ENCODE measurements at places on chromosomes 7 and 10.

DNA sequence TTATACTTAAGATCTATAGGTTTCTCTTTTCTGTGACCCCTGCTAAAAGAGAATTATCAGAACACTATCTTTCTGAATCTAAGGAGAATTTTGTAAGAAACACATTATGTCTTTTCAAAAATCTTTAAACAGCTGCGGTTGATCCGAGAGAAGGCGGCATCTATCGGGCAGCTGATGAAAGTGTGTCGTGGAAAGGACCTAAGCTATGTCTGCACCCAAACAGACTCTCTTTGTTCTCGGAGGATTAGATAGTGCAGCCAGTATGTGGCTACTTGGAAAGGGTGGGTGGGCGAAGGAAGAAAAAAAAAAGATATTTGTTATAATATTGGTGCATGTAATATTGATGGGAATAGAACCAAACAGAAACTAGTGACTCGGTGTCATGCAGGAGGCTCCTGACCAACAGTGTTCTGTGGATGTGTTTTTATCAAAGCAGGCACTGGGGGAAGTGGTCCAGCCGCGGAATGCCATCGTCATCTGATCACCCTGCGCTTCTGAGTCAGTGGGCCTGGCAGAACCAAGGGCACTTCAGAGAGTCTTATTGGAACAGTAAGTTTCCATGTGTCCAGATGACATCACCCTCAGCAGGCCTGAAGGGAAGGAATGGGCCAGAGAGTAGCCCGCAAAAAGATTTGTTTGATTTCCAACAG, 509.7 kb upstream of the AKR1E2 start:
- no peak for DNase-seq

DNA sequence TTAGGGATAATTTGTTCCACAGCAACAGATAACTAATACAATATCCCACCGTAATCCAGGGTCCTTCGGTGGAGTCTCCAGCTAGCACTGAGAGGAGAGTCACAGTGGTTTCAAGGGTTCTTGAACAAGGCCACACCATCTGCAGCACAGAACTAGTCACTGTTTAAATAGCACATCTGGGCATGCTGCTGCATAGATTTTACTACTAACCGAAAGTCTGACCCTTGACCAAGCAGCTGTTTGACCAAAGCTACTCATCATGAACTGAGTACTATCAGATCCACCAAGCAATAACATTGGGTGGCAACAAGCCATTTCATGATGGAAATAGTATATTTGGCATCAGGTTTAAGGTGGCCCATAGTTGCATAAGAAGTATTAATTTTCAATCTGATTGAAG, 53.2 kb downstream of the ANKMY2 start:
- no peak for DNase-seq

DNA sequence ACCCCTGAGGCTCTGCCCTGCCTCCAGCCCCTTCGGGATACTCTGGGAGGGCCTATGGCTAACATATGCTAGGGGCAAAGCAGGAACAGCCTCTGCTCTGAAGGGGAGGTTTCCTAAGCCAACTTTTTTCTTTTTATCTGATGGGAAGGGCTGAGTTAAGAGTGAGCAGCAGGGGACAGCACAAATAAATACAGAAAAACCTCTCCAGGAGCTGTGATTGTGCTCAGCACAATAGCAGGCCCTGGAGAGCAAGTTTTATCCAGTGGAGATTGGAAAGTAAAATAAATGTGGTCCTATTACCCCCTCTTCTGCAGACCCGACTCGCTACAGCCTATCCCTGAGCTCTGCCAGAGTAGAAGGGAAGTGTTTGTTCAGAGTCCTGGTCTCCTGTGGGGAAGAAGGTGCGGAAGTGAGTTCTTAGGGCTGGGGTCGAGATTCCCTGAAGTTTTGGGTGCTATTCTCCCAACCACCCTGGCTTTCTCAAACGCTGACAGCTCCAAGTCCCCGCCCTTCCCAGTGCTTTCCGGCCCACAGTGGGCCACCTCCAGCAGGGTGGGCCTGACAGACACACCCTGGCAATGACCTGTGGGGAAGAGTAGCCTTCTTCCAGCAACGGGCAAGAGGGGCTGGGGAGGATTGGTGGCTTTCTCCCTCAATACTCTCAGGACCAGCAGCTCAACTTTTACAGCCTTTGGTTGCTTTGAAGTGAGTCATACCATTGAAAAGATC, 23.0 kb upstream of the AFAP1L2 start:
- no peak for DNase-seq

DNA sequence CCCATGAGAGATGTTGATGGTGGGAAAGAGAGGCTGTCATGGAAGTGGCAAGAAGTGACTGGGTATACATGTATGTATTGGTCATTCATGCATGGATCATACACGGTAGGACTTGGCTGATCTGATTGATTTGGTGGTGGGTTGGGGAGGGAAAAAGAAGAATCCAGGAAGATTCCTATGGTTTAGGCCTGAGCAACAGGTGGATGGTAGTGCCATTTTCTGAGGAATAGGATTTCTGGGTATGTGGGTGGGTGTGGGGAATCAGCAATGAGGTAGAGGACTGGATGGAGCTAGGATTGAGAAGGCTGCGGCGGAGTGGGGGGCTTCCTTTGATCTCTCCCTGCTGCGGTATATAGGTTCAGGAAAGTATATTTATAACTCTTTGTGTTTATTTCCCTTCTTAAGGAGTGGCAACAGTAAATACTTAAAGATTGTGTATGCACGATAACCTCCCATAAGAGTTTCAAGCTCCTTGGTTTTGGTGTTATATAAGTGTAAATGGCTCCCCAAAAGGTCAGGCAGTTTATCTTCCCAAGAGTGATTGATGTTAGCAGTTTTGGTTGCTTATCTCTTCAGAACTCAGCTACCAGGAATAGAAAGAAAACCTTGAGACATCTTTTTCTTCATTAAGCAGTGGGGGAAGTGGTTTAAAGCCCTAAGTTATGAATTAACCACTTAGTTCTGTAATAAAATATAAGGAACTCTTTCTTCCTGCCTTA, 100.1 kb downstream of the LSMEM1 start:
- DNase-seq: no peak

DNA sequence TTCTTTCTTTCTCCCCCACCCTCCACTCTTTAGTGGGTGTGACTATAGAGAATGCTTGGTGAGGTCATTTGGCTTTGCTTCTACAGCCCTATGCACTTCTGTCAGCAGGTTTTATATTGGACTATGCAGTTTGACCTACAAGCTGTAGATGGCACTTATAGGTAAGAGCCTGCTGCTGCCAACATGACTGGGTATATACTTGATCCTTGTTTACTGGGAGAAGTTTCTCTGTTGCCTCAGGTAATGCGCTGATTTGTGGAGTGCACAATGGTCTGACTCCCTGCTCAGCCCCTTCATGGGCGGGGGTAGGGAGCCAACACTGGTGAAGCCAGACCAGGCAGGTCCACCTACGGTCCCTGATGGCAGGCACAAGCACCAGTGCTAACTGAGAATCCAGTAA, 33.7 kb upstream of the C7orf33 start:
- no peak for DNase-seq

GRCh38 chr7:98797150-98797549, 72.7 kb downstream of the TMEM130 start:
- DNase-seq: no peak

- DNase-seq: no peak
Observed at GRCh38 chr10:89332123-89332633, 4.4 kb downstream of the IFIT3 start.

GRCh38 chr10:50679149-50679548, 55.4 kb upstream of the SGMS1 start:
- no peak for DNase-seq

DNA sequence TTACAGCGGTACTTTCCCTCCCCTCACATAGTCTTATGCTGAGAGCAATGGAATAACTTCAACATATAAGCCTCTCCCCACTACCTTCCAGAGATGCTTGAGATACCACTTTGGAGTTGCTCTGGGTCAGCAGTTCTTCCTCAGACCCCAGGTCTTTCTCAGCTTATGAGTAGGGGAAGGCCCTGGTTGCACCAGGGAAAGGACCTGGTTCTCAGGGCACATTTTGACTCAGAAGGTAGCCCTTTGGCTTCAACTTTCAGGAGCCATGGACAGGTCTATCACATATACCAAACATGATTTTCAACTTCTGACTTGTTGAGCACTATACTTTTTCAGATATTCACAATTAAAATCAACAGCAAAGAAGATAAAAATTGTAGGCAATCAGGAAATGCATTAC, 11.5 kb upstream of the FIGNL1 start:
- DNase-seq: no peak

GRCh38 chr10:24872049-24872789, 80.2 kb downstream of the PRTFDC1 start:
- DNase-seq: no peak

DNA sequence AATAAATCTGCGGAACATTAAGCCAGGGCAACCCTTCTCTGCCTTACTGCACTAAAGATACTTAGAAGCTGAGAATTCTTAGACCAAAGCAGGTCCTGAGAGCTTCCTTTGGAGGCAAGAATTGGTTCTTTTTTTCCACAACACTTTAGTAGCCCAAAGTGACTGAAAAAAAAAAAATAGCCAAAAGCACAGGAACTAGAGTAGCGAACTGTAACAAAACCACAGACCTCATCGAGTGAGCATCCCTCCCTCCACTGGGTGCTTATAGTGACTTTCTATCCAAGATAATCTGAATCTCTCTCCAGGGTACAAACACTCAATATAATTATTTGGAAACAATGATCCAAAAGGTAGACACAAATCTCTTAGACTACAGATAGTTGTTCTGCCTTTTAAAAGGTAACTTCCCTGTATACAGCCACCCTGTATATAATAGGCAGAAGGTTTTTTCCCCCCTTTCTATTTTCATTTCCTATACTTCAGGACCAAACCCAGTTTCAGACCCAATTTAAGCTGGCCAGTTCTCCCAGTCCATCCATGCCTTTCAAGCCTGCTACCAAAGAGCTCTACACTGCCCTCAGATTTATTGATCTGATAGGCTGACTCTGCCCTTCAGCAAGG, 31.6 kb upstream of the KCNIP2 start:
- no peak for DNase-seq

- no peak for DNase-seq
Observed at GRCh38 chr7:17802056-17802455, 138.2 kb downstream of the SNX13 start.

DNA sequence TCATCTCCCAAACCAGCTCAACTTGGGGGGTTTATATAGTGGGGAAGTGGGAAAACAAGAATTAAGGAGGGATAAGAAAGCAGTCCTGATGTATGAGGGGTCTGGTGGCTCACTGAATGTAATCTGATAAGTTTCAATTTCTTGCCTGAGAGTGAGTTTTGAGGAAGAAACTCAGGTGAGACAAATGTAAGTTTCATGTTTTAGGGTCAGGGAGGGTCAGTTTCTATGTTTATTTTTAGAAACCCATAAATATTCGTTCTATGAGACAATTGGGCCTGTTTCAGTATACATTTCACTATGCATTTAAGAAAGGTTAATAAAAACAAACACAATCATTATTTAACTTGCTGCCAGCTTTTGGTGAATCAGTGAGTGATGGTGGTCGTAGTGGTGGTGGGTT, 128.0 kb upstream of the MBL2 start:
- no peak for DNase-seq

- peak; percentile 18 for DNase-seq
Observed at GRCh38 chr7:130941322-130942210, 207.6 kb upstream of the KLF14 start.

GRCh38 chr7:48251766-48252165, 80.5 kb downstream of the ABCA13 start:
- DNase-seq: no peak

GRCh38 chr7:135650831-135651573, 11.3 kb upstream of the STMP1 start:
- no peak for DNase-seq

DNA sequence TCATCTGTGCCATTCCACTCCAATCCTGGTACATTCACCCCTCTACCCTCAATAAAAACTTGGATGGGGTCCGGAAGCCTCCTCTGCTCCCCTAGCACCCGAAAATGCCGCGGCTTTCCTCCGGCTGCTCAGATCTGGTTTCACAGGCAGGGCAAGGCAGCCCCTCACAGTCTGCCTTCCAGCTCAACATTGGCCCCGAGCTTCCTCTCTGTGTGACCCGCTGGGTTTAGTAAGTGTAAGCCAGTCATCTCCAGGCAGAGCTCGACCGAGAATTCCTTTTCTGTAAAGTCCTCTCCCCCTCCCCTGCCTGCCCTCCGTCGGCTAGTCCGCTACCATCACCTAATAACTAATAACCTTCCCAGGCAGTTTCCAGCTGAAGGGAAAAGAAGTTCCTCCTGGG, 3.4 kb downstream of the INHBA start:
- DNase-seq: no peak

- no peak for DNase-seq
Observed at GRCh38 chr10:125027871-125028869, 86.2 kb downstream of the ZRANB1 start.

- DNase-seq: no peak
Observed at GRCh38 chr7:29763266-29763665, 43.0 kb upstream of the WIPF3 start.

DNA sequence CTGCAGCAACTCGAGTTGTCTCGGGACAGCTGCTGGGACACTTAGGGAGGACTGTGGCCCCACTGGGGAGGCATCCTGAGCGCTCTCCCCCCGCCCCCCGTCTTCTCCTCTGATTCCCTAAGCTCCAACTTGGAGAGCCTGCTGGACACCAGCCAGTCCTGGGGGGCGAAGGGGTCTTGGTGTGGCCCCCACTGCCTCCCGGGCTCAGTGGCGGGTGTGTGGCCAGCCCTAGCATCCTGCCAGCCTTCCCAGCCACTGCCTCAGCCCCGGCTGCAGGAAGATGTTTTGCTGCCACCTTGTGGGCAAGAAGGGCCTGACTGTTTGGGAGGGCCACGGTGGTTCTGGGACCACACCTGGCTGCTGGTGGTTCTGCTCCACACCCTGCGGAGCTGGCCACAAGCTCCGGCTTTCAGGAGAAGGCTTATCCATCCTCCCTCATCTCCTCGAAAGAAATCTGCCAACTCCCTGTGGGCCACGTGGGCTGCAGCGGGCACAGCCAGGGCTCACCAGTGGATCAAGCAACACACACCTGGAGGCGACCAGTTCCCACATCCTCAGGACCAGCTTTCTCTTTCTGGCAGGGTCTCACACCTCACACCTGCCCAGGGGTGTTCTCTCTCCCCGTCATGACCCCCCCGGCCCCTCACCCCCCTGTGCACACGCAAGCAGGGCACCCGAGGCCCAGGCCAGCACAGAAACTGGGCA, 24.8 kb downstream of the AGAP3 start:
- DNase-seq: peak; percentile 55

GRCh38 chr7:33806298-33807154, 98.8 kb upstream of the BMPER start:
- DNase-seq: no peak

DNA sequence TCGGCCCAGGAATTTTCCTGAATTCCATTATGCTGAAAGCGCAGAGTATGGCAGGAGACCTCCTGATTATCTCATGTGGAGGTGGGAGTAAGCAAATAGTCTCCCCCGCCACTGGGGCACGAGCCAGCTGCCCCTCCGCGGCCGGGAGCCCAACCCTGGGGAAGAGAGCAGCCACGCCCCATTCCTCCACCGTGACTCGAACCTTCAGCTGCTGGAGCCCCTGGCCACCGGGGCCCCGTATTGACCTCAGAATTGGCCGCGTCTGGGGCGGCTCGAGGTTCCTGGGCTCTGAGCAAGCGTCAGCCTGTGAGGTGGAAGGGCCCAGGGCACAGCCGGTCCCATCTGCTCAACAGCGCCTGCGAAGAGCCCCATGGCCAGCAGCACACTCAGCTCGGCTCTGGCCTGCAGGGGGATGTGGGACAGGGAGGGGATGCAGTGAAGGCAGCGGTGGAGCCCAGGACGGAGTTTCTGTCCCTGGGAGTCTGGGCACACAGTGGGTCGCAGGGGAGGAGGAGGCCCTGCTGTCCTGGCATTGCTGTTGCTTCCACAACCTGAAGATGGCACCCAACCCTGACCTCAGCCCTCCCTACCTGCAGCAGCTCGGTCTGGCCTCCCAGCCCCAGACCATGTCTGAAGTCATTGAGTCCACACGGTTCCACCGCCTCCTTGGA, 97.8 kb downstream of the CHST15 start:
- DNase-seq: no peak

- no peak for DNase-seq
Observed at GRCh38 chr7:87083865-87084519, 24.5 kb upstream of the ELAPOR2 start.

Data from activated CD4-positive, CD25-positive, alpha-beta regulatory T cell (primary cell).